ENCODE measurements at places on chromosomes 11 and 22. TPM values are rescaled to one million over a fixed set of nuclear protein-coding genes. Genes with fewer than 3 reads are reported as not detected.

SGSM1 gene
- 2.5 TPM for total RNA-seq

EMID1 gene
- 8.6 TPM for total RNA-seq

RAD9A gene
- 25.0 TPM for total RNA-seq

DNA sequence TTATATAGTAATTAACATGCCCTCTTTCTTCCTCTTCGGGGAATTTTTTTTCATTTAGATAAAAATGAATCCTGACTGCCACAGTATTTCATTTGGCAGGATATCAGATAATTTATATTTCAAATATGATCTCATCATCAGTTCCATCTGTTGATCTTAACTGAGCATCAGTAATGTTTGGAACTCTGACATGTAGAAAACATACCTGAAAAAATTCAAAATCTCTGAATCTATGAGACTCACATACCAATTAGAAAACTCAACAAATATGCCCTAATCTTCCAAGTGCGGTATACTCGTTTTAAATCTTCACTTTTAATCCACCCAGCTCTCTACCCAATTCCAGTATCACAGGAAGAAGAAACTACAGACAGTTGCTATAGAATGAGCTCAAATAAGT, 161.9 kb downstream of the MSANTD4 start:
- no peak overlapping the region for H3K27ac ChIP-seq
- H3K36me3 ChIP-seq: no peaks in the 10 kb centered on the region
- H3K27me3 ChIP-seq: no peaks in the 10 kb centered on the region

DNA sequence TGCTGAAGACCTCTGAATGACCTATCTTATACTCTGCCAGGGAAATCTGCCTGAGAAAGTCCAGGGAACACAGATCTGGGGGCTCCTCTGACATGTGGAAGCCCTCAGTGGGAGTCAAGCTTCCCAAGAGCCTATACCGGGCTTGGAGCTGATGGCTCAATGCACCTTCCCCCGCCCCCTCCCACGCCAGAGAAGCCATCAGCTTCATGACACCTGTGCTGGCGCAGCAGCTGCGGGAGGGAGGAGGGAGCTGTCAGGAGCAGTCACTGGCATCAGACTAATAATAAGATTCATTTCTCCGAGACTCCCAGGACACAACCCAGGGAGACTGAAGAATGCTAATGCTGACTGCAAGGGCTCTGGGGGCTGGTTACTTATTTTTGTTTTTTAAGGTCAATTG, 47.8 kb downstream of the SPATA19 start:
- H3K4me3 ChIP-seq: no peak overlapping the region
- no peaks in the 10 kb centered on the region for H3K27me3 ChIP-seq
- DNase-seq: no peak
- H3K27ac ChIP-seq: no peak overlapping the region
- H3K36me3 ChIP-seq: no peaks in the 10 kb centered on the region

DNA sequence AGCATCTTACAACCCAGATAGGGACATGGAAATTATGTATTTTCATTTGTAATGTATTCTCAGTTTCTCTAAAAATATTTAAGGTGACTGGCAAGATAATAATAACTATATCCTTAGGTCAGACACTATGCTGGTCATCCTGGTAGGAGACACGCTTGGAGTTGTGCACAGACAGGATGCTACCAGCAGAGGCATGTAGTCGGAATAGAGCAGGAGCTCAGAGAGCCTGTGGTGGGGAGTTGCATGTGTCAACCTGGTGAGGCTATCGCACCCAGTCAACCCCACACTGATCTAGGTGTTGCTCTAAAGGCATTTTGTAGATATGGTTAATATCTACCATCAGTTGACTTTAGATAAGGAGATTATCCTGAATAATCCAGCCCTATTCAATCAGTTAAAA, 318.5 kb downstream of the MIAT start:
- no peak for DNase-seq
- H3K4me1 ChIP-seq: peaks cover 3% of the 10 kb centered on the region
- no peak overlapping the region for H3K27ac ChIP-seq
- H3K36me3 ChIP-seq: no peaks in the 10 kb centered on the region

DDB1 gene
- total RNA-seq: 214 TPM

GRCh38 chr11:106706355-106706754, 311.9 kb downstream of the GUCY1A2 start:
- no peaks in the 10 kb centered on the region for H3K4me1 ChIP-seq
- no peak for DNase-seq
- no peaks in the 10 kb centered on the region for H3K27me3 ChIP-seq
- no peaks in the 10 kb centered on the region for H3K36me3 ChIP-seq
- H3K27ac ChIP-seq: no peak overlapping the region

EI24 gene
- 53.4 TPM for total RNA-seq

GRCh38 chr22:19961868-19962245, 20.2 kb upstream of the TXNRD2 start:
- no peaks in the 10 kb centered on the region for H3K36me3 ChIP-seq
- DNase-seq: no peak
- H3K27ac ChIP-seq: no peak overlapping the region
- H3K4me3 ChIP-seq: no peak overlapping the region
- no peaks in the 10 kb centered on the region for H3K27me3 ChIP-seq

DNA sequence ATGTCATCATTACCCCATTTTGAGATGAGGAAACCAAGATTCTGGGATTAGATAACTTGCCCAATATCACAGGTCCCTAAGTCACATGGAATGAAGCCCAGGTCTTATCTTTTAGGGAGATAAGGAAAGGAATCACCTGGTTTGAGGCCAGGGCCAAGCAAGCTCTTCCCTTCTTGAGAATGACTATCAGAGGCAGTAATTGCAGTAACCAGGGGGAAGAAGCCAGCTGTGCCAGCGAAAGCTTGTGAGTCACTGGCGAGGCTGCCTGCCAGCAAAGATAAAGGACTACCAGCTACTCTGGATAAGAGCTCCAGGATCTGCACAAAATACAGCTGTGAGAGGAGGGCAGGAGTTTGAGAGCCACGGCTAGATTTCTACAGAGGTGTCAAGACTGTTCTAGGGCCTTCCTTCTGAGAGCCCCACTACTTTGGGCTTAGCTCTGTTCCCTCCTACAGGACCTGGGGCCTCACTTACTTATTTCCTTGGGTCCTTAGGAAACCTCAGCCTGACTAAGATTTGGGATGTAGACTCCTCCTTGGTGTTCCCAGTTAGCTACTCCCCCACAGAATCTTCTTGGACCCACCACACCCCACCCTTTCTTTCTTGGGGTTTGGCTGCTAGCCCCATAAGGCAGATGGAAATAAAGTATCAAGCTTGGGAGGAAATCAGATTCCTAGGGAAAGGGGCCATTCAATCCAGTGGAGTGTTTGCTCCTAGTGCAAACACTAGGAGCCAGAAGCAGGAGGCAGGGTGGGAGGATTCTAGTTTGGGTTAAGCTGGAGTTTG, 9.7 kb upstream of the CCKBR start:
- DNase-seq: peak; percentile 40
- H3K27ac ChIP-seq: no peak overlapping the region
- H3K4me1 ChIP-seq: peaks cover 11% of the 10 kb centered on the region
- H3K4me3 ChIP-seq: no peak overlapping the region
- no peaks in the 10 kb centered on the region for H3K36me3 ChIP-seq

DNA sequence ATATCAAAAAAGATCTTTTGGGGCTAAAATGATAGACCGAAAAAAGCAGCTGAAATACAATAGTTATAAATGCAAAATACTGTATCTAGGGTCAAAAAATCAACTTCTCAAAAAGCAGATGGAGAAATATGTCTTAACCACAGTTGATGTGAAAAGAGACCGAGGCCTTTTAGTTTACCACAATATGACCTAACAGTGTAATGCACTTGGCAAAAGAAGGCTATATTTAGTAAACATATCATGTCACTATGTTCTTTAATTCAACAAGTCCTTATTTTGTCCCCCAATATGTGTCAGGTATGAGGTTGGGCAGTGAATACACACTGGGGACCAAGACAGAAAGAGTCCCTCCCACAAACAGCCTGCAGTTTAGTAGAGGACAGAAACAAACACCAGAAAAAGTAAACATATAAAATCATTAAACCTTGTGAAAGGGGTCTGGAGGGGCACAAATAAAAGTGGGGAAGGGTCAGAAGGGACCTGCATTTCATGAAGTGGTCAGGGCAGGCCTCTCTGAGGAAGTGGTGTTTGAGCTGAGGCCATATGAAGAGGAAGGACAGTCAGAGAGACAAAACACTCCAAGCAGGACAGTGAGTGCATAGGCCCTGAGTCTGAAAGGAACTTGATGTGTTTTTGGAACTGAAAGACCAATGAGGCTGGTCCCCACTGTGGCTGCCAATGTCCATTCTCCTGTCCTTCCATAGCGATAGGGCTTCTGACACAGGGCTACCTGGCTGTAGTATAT, 53.4 kb downstream of the LIF start:
- no peaks in the 10 kb centered on the region for H3K36me3 ChIP-seq
- DNase-seq: no peak
- no peaks in the 10 kb centered on the region for H3K27me3 ChIP-seq

DNA sequence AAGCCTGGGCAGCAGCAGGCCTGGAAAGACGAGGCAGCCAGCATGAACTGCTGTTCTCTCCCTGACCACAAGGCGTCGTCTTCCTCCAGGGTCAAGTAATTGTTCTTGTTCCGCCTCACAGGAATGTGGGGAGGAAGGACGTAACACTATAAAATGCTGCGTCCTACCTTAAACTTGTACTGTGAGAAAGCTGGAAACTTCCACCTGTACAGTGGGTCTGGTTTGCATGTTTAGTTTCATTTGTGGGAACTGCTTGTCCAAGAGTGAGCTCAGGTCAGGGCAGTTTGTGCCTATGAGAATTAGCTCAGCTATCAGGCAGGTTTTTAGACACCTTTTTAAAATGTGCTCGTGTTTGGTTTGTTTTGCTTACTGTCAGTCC, 55.2 kb downstream of the PANX1 start:
- no peaks in the 10 kb centered on the region for H3K4me1 ChIP-seq
- no peaks in the 10 kb centered on the region for H3K27me3 ChIP-seq
- peak; percentile 36 for DNase-seq

RFPL1 gene
- total RNA-seq: not detected

GRCh38 chr11:13391217-13391616, 71.8 kb downstream of the BTBD10 start:
- H3K27ac ChIP-seq: no peak overlapping the region
- H3K4me3 ChIP-seq: no peak overlapping the region
- H3K27me3 ChIP-seq: no peaks in the 10 kb centered on the region
- no peak for DNase-seq
- no peaks in the 10 kb centered on the region for H3K36me3 ChIP-seq

PDGFD gene
- total RNA-seq: 131 TPM

- H3K4me3 ChIP-seq: no peak overlapping the region
- H3K36me3 ChIP-seq: no peaks in the 10 kb centered on the region
- no peaks in the 10 kb centered on the region for H3K4me1 ChIP-seq
- DNase-seq: no peak
- no peak overlapping the region for H3K27ac ChIP-seq
- no peaks in the 10 kb centered on the region for H3K27me3 ChIP-seq
These were observed 107.4 kb downstream of the MORC2 start for GRCh38 chr22:30861131-30861530.

GRCh38 chr11:5037926-5038325, 8.4 kb upstream of the OR52J3 start:
- H3K4me1 ChIP-seq: no peaks in the 10 kb centered on the region
- H3K27me3 ChIP-seq: no peaks in the 10 kb centered on the region
- DNase-seq: no peak
- H3K27ac ChIP-seq: no peak overlapping the region
- no peaks in the 10 kb centered on the region for H3K36me3 ChIP-seq
- H3K4me3 ChIP-seq: no peak overlapping the region

DNA sequence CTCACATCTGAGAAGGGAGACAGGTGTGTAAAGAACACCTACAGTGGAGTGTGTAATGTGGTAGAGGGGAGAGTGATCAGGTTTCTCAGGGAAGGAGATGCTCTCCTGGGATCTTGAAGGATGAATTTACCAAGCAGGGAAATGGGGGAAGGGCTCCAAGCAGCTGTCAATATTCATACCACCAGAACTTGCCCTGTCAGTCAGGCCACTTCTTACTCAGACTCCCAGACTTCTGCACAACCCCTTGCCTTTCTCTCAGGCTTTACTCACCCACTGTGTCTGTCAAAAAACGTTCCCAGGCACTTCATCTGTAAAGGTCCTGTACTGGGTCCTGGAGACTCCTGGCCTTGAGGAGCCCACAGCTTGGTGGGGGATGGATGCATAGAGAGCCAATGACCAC, 14.0 kb upstream of the FCHSD2 start:
- H3K4me1 ChIP-seq: peaks cover 10% of the 10 kb centered on the region
- H3K27ac ChIP-seq: no peak overlapping the region
- peak; percentile 3 for DNase-seq
- H3K4me3 ChIP-seq: no peak overlapping the region
- no peaks in the 10 kb centered on the region for H3K36me3 ChIP-seq

DNA sequence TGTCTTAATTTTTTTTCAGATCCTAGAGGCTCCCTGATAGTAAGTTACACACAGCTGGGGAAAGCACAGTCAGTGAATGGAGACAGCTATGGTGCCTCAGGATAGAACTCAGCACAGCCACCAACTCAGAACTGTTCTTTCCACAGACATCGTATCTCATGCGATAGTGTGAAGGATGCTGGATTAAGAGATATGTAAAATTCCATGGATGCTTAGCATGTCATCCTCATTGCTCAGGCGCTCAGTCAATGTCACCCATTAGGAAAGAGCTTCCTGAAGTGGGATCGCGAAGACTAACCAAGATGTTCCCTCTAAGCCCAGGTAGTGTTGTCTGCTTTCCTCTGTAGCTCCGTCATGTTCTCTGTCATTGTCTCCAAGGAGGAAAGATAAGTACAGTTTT, 1000.4 kb downstream of the OPCML start:
- no peaks in the 10 kb centered on the region for H3K27me3 ChIP-seq
- no peaks in the 10 kb centered on the region for H3K4me1 ChIP-seq
- DNase-seq: no peak
- H3K4me3 ChIP-seq: no peak overlapping the region
- no peaks in the 10 kb centered on the region for H3K36me3 ChIP-seq
- H3K27ac ChIP-seq: no peak overlapping the region

DNA sequence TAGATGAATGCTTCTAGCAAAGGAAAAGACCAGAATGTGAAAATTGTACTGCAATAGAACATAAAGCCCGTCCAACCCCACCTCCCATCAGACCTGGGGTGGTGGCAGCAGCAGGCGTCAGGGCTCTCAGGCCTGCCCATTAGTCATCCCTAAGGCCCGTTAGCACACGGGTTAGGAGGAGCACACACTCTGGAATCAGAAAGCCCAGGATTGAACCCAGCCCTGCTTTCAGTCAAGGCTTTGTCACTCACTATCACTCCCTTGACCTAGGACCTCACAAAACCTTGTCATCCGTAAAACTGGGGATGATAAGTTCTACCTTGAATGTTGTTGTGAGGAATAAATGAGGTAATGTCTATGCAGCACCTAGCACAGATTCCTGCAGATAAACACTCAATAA, 26.9 kb downstream of the MICAL3 start:
- no peak overlapping the region for H3K27ac ChIP-seq
- peaks cover 7% of the 10 kb centered on the region for H3K4me1 ChIP-seq
- no peak overlapping the region for H3K4me3 ChIP-seq
- no peaks in the 10 kb centered on the region for H3K27me3 ChIP-seq
- H3K36me3 ChIP-seq: no peaks in the 10 kb centered on the region
- no peak for DNase-seq

MS4A3 gene
- total RNA-seq: not detected

Data from ovary (tissue), 10 donors.